ENCODE measurements at places on chromosomes 3 and 15. TPM values are rescaled to one million over a fixed set of nuclear protein-coding genes. Genes with fewer than 3 reads are reported as not detected.

Gene ATP10A
- not detected for total RNA-seq

Gene ALG1L2
- not detected for total RNA-seq

Gene ADAMTSL3
- 0.80 TPM for total RNA-seq

Gene RGMA
- total RNA-seq, result not detected

Data from mammary microvascular endothelial cell (primary cell).